ENCODE measurements at places on chromosomes 13 and 19. TPM values are rescaled to one million over a fixed set of nuclear protein-coding genes. Genes with fewer than 3 reads are reported as not detected.
A peak's percentile ranks its signal among the peaks of the same experiment; 100 is the strongest.

GRCh38 chr19:48926909-48927308 lies 6.6 kb upstream of the DHDH start:
- peak overlapping the region; percentile 26 for H3K27ac ChIP-seq
- H3K36me3 ChIP-seq: peaks cover 8% of the 10 kb centered on the region
- peak overlapping the region; percentile 27 for H3K4me3 ChIP-seq
- no peak for DNase-seq
- H3K27me3 ChIP-seq: no peaks in the 10 kb centered on the region

GRCh38 chr19:55258476-55258827 lies 365 bp downstream of the PPP6R1 start:
- H3K27ac ChIP-seq: peak overlapping the region; percentile 98
- H3K4me3 ChIP-seq: peak overlapping the region; percentile 100
- H3K4me1 ChIP-seq: peaks cover 34% of the 10 kb centered on the region
- no peak for DNase-seq

DNA sequence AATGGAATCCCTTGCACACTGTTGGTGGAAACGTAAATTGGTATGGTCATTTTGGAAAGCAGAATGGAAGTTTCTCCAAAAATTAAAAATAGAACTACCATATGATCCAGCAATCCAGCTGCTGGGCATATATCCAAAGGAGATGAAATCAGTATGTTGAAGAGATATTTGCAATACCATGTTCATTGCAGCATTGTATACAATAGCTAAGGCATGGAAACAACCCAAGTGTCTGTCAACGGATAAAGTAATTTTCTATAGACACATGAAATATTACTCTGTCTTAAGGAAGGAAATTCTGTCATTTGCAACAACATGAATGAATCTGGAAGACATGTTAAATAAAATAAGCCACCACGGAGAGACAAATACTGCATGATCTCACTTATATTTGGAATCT lies 124.7 kb downstream of the GPC5 start:
- DNase-seq: no peak
- no peaks in the 10 kb centered on the region for H3K36me3 ChIP-seq
- H3K27ac ChIP-seq: no peak overlapping the region
- H3K27me3 ChIP-seq: no peaks in the 10 kb centered on the region
- H3K4me3 ChIP-seq: no peak overlapping the region

- H3K27me3 ChIP-seq: no peaks in the 10 kb centered on the region
- H3K36me3 ChIP-seq: no peaks in the 10 kb centered on the region
- peak; percentile 20 for DNase-seq
- no peak overlapping the region for H3K27ac ChIP-seq
Measured at GRCh38 chr19:18683958-18684641, 620 bp downstream of the CRTC1 start.

DNA sequence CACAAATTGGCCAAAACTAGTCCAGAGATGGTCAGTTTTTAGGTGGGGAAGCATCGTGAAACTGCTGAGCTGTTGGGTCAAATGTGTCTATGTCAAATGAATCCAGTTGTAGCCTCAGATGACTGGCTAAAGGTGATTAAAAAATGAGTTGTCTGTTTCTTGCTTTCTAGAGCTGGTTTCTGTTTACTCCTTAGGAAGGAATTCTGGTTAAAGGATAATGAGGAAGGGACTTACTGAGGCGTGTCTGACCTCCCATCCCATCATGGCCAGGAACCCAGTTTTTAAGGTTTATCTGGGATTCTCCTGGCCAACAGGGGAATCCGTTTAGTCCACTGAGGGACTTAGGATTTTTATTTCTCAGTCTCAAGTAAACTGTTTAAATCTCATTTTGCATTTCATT lies 256.5 kb downstream of the UQCRFS1 start:
- no peaks in the 10 kb centered on the region for H3K4me1 ChIP-seq
- no peaks in the 10 kb centered on the region for H3K27me3 ChIP-seq
- no peaks in the 10 kb centered on the region for H3K36me3 ChIP-seq
- DNase-seq: no peak

GRCh38 chr13:47903836-47904235 lies 97.2 kb downstream of the SUCLA2 start:
- H3K27me3 ChIP-seq: no peaks in the 10 kb centered on the region
- H3K4me3 ChIP-seq: no peak overlapping the region
- DNase-seq: no peak
- peaks cover 4% of the 10 kb centered on the region for H3K4me1 ChIP-seq
- no peaks in the 10 kb centered on the region for H3K36me3 ChIP-seq

DNA sequence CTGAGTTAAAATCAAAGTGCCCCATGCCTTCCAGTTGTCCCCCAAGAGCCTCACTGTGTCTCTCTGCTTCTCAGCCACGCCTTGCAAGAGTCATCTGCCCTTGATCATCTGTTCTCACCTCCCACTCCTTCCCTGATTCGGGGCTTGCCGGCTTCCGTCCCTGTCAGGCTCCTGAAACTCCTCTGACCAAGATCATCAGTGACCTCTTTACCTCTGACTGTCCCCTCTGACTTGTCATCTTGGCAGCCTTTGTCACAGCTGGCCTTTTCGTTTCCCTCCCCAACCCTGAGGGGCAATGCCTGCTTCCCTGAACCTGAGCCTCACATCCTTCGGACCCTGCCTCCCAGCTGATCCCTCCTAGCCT lies 66.3 kb downstream of the MAP4K1 start:
- H3K4me3 ChIP-seq: no peak overlapping the region
- DNase-seq: peak; percentile 41
- no peak overlapping the region for H3K27ac ChIP-seq
- H3K36me3 ChIP-seq: no peaks in the 10 kb centered on the region
- peaks cover 33% of the 10 kb centered on the region for H3K4me1 ChIP-seq
- H3K27me3 ChIP-seq: peaks cover 3% of the 10 kb centered on the region

DNA sequence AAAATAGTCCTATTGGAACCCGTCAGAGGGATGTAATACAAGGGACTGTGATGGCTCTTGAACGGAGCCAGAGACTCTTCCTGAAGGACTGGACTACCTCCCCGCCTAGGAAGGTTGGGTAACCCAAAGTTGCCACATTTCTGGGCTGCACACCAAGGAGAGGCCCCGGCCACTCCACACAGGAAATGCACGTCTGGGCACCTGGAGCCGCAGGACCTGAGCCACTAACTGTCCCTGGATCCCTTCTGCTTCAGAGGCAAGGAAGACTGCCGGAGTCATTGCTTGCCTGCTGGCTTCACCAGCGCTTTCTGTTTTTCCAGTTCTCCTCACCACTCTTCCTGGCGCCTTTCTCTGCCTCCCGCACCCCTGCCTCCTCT lies 1.2 kb upstream of the FLT1 start:
- peaks cover 61% of the 10 kb centered on the region for H3K27me3 ChIP-seq
- DNase-seq: no peak
- peak overlapping the region; percentile 51 for H3K4me3 ChIP-seq
- H3K36me3 ChIP-seq: no peaks in the 10 kb centered on the region
- no peak overlapping the region for H3K27ac ChIP-seq
- H3K4me1 ChIP-seq: peaks cover 17% of the 10 kb centered on the region

DNA sequence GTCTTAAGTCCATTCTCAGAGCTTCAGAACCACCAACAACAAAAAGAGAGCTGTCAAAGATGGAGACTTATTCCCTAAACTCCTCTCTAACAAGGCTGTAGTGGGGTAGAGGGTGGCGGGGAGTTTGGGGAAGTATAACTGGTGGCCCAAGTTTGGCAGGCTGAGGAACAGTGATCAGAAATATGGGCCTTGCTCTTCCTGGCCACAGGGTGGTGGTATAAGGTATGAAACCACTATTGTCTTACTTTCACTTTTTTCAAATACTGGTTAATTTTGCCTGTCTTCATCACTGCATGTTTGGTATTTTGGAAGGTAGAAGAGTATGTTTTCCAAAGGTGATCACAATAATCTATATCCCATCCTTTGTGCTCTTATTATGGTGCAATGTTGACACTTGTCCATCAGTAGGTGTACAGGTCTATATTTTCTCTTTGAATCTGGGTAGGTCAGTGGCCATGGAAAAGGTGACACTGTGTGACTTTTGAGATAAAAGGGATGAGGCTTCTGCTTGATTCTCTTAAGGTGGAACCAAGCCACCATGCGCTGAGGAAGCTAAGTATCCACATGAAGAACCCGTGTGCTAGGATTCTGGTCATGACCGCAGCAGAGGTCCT lies 23.2 kb upstream of the GPC5 start:
- no peak overlapping the region for H3K27ac ChIP-seq
- H3K36me3 ChIP-seq: no peaks in the 10 kb centered on the region
- peaks cover 18% of the 10 kb centered on the region for H3K27me3 ChIP-seq
- H3K4me3 ChIP-seq: no peak overlapping the region

GRCh38 chr13:83877651-83878355 lies 4.5 kb downstream of the SLITRK1 start:
- H3K4me3 ChIP-seq: no peak overlapping the region
- peaks cover 37% of the 10 kb centered on the region for H3K27me3 ChIP-seq
- no peak overlapping the region for H3K27ac ChIP-seq
- no peak for DNase-seq

DNA sequence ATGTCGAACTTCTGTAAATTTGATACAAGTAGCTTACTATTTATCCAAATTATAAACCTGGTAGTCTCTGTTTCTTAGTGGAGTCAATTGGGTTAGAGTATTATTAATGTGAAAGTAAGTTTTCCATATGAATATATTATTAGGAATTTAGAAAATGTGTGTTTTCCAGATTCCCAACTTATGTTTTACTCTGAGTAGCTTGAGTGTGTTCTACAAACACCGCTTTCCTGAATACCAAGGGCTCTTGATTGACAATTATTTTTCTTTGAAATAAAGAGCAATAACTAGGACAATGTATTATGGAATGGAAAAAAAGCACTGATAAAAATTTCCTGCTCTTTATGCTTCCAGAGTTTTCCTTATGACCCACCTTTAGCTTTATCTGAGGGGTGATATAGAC lies 233.6 kb downstream of the POSTN start:
- no peaks in the 10 kb centered on the region for H3K27me3 ChIP-seq
- no peak overlapping the region for H3K27ac ChIP-seq
- no peak overlapping the region for H3K4me3 ChIP-seq
- H3K4me1 ChIP-seq: no peaks in the 10 kb centered on the region
- H3K36me3 ChIP-seq: no peaks in the 10 kb centered on the region

DNA sequence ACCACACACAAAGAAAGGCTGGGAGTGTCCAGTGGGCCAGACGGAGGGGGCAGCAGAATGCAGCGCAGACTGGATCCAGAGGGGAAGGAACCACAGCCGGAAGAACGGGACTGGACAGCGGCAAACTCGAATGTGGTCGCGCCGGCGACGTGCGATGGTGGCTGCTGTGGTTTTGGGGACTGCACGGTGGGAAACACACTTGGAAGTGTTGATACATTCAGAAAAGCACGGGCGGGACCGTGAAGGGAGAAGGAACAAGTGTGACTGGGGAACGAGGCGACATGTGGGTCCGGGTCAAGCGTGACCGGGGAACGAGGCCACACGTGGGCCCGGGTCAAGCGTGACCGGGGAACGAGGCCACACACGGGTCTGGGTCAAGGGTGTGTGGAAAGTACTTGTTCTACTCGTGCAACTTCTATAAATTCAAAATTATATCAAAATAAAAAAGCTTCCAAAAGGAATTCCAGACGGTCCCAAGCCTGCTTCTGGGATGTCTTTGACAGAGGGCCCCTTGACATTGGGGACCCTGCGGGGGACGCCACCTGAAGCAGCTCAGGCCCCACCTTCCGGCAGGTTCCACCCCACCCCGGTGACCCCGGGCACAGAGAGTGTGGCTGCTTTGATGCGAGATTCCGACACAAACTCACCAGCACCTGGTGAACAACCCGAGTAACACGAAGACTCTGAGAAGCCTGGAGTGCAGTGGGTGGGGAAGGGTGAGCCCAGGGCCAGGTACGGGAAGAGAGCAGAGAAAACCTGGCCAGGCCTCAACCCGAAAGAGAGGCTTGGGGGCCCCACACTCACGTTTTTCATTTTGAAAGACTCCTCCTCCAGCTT lies 25.1 kb upstream of the C13orf46 start:
- no peak overlapping the region for H3K4me3 ChIP-seq
- no peak for DNase-seq
- peak overlapping the region; percentile 26 for H3K27ac ChIP-seq
- H3K36me3 ChIP-seq: peaks cover 36% of the 10 kb centered on the region

DNA sequence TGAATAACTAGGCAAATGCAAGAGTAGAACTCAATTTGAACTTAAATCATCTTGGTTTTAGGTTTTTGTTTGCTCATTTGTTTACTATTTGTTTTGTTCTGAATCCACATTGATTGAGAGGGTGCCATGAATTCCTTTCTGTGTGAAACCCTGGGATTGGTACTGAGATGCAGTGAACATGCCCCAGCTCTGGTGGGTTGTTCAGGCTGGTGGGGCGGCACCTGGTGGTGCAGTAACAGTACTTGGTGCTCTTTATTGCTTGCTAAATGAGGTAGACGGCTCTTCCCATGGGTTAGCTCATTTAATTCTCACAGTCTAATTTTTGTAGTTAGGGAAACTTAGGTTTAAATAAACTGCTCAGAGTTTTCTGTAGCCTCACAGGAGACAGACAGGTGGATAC lies 48.4 kb downstream of the WASF3 start:
- DNase-seq: no peak
- H3K4me1 ChIP-seq: peaks cover 14% of the 10 kb centered on the region
- no peak overlapping the region for H3K4me3 ChIP-seq
- H3K27me3 ChIP-seq: peaks cover 23% of the 10 kb centered on the region
- no peak overlapping the region for H3K27ac ChIP-seq

- H3K27me3 ChIP-seq: peaks cover 15% of the 10 kb centered on the region
- H3K4me1 ChIP-seq: peaks cover 16% of the 10 kb centered on the region
- DNase-seq: no peak
- H3K4me3 ChIP-seq: no peak overlapping the region
- H3K27ac ChIP-seq: no peak overlapping the region
- no peaks in the 10 kb centered on the region for H3K36me3 ChIP-seq
Measured at GRCh38 chr13:46057256-46058015, 4.9 kb upstream of the ZC3H13 start.

- no peaks in the 10 kb centered on the region for H3K36me3 ChIP-seq
- H3K27me3 ChIP-seq: no peaks in the 10 kb centered on the region
- no peak overlapping the region for H3K4me3 ChIP-seq
Measured at GRCh38 chr19:8965887-8966286, 44.3 kb downstream of the MUC16 start.

GRCh38 chr13:29767006-29767405 lies 83.4 kb downstream of the UBL3 start:
- no peak for DNase-seq
- no peaks in the 10 kb centered on the region for H3K27me3 ChIP-seq
- no peak overlapping the region for H3K4me3 ChIP-seq
- H3K36me3 ChIP-seq: peaks cover 10% of the 10 kb centered on the region

- no peaks in the 10 kb centered on the region for H3K27me3 ChIP-seq
- peaks cover 35% of the 10 kb centered on the region for H3K36me3 ChIP-seq
- DNase-seq: no peak
- peaks cover 54% of the 10 kb centered on the region for H3K4me1 ChIP-seq
- no peak overlapping the region for H3K4me3 ChIP-seq
Measured at GRCh38 chr19:19416280-19416679, 10.8 kb downstream of the GATAD2A start.

FAM83E gene
- total RNA-seq: 1.3 TPM

ADAMTSL5 gene
- 2.9 TPM for total RNA-seq

MUC16 gene
- total RNA-seq: 0.03 TPM

ARHGAP33 gene
- 67.0 TPM for total RNA-seq

GPC5 gene
- total RNA-seq: not detected

CEACAM4 gene
- not detected for total RNA-seq
